Natural killer cell (primary cell): ENCODE measurements at places on chromosomes 16 and 17. TPM values are rescaled to one million over a fixed set of nuclear protein-coding genes. Genes with fewer than 3 reads are reported as not detected.

GRCh38 chr16:66274335-66275110 lies 92.0 kb upstream of the CDH5 start:
- H3K36me3 ChIP-seq: no peaks in the 10 kb centered on the region
- peak; percentile 23 for DNase-seq
- H3K27ac ChIP-seq: no peak overlapping the region
- no peak overlapping the region for H3K4me3 ChIP-seq

GRCh38 chr16:19968891-19969683 lies 84.4 kb upstream of the GPRC5B start:
- DNase-seq: no peak
- H3K27me3 ChIP-seq: no peaks in the 10 kb centered on the region
- no peak overlapping the region for H3K4me3 ChIP-seq
- H3K27ac ChIP-seq: no peak overlapping the region

DNA sequence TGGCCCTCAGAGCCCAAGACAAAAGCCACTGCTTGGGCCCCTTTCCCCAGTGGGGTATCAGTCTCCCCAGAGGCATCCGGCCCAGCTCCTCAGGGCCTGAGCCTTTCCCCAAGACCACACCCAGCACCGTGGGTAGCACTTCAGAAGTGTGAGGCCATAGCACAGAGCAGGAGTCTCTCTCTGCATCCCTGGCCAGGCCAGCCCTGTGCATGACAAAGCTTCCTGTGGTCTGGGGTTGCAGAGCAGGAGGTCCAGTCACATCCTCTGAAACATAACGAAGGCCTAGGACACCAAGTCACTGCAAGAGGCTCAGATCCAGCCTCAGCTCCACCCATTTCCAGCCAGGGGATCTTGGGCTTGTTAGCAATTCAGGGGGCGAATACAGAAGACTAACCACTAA lies 56.8 kb upstream of the ZNF423 start:
- DNase-seq: no peak
- no peak overlapping the region for H3K4me3 ChIP-seq
- no peaks in the 10 kb centered on the region for H3K27me3 ChIP-seq
- H3K36me3 ChIP-seq: no peaks in the 10 kb centered on the region
- peaks cover 7% of the 10 kb centered on the region for H3K4me1 ChIP-seq

- H3K27ac ChIP-seq: no peak overlapping the region
- H3K4me3 ChIP-seq: no peak overlapping the region
- H3K27me3 ChIP-seq: no peaks in the 10 kb centered on the region
- no peaks in the 10 kb centered on the region for H3K36me3 ChIP-seq
Observed at GRCh38 chr17:76445697-76446448, 7.1 kb downstream of the UBE2O start.

Gene RND2
- total RNA-seq: 0.58 TPM

Gene CLDN6
- total RNA-seq: not detected
